SW480 (cell line): ENCODE measurements at places on chromosomes 11 and 22.

- no peak for DNase-seq
These were observed 90.6 kb downstream of the CELSR1 start for GRCh38 chr22:46446799-46447198.

DNA sequence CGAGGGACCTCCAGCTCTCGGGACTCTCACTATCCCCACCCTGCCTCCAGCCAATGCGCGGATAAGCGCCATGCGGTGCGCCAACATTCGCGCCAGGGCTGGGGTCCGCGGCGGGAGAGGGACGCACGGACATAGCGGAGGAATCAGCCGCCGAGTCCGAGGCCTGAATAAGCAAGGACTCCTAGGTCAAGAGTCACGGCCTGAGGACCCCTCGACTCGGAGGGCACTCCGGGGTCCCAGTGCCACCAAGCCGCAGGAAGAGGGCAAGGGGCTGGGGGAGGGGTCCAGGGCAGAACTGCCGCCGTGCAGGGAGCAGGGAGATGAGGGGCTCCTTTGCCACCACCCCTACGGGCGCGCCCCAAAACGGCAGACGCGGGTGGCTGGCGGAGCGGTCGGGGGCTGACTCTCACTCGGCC, 552 bp downstream of the DSCAML1 start:
- DNase-seq = no peak

DNA sequence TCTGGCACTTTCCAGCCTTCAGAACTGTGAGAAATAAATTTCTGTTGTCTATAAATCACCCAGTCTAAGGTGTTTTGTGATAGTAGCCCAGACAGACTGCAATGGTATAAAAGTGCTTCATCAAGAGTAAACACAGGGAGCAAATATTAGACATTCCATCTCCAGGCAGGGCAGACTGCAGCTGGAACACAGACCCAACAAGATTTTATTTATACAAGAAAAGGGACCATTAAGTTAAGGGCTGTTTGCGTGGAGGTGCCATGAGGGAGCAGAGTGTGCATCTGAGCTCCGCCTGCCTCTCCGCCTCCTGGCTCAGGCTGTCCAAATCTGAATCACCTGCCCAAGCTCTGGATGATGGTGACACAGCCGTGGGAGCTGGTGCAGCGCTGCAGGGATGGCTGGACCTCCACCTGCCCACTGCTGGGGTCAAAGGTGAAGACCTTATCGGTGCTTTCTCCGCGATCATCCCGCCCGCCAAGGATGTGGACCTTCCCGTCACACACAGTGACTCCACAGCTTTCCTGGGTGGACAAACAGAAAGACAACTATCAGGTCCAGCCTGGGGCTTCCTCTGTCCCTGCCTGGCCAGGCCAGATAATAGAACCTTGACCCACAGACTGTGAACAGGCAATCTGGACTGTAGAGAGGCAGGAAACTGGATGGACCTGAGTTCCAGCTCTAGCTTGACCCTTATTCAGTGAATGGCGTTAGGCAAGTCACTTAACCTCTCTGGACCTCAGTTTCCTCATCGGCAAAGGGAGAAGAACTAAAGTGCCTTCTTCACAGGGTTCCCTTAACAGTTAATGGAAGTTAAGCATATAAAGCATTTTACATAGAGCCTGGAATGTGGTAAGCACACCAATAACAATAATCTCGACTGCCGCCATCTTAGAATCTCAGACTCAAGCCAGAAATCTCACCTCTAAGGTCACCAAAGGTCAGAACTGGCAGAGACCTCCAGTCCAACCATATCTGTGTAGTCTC, 10.5 kb downstream of the KLHL35 start:
- DNase-seq = no peak

- peak; percentile 12 for DNase-seq
These were observed 541.2 kb upstream of the API5 start for GRCh38 chr11:42770444-42771065.

DNA sequence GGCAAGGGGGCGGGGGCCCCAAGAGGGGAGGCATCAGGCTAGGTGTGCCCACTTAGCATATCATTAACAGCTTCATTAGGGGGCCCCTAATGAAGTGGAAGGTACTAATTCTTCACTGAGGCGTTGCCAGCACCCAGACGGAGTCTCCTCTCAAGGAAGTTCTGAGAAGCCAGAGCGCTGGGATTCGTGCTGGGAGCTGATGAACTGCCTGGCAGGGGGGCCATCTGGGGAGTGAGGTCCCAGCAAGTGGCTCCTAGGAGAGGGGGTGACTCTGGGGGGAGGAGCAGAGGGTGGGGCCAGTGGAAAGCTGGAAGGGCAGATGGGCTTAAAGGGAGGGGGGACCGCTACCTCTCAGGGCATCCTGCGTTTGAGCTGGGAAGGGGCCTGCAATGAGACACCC, 29.8 kb downstream of the DAGLA start:
- no peak for DNase-seq

GRCh38 chr11:65610404-65610803, 3.6 kb downstream of the MAP3K11 start:
- no peak for DNase-seq

DNA sequence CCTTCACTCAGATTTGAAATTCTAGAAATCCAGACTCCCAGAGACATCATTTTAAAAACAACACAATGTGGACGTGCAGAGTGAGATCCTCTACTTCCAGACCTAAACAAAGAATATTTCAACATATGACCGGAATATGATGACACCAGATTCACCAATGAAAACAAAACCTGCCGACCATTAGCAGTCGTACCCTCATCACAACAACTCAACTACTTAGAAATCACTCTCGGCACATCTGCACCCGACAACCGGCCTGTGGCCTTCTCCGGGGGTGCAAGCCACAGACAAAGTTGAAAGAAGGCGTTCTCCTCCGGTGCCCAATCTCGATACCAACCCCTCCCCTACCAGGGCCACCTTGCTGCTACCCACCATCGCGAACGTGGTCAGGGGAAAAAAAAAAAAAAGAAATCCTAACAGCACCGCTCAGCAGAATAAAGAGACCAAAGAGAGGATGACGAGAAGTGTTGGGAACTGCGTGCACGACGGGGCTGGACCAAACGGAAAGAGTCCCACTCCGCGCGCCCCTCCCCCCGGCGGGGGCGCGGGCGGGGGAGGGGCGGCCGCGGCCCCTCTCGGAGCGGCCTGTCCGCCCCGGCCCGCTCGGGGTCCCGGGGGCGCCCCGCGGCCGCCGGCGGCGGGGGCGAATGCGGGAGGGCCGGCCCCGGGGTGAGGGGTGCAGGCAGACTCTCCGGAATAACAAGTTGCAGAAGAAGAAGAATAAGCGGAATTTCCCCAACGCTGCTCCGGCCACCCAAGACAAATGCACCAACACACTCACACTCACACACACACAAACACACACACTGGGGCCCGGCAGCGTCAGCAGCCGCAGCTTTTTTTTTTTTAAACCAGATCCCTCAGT, 1.7 kb downstream of the PHF21A start:
- peak; percentile 78 for DNase-seq

GRCh38 chr11:79321263-79321662, 119.6 kb downstream of the TENM4 start:
- no peak for DNase-seq

- DNase-seq = no peak
These were observed 20.6 kb downstream of the MRGPRG start for GRCh38 chr11:3197878-3198528.

- DNase-seq = no peak
These were observed 15.7 kb upstream of the TH start for GRCh38 chr11:2187280-2187707.

- no peak for DNase-seq
These were observed 158.4 kb downstream of the ATG16L2 start for GRCh38 chr11:72972496-72973128.

- DNase-seq = peak; percentile 73
These were observed 6.5 kb upstream of the APOBEC3H start for GRCh38 chr22:39090426-39091064.

GRCh38 chr11:46391186-46391577, 394 bp downstream of the CHRM4 start:
- DNase-seq = no peak

DNA sequence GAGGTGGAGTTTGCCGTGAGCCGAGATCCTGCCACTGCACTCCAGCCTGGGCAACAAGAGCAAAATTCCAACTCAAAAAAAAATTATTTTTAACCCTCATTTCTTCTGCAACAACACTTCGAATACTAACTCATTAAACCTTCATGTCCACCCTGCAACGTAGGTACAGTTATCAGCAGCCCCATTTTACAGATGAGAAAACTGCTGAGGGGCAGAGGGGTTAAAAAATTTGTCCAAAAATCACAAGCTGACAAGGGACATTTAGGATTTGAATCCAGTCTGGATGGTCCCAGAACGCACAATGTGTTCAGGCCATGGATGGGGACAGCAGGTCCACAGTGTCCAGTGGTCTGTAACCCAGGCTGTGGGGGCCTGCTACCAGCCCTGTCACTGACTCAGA, 29.0 kb downstream of the RHOD start:
- DNase-seq = no peak

GRCh38 chr11:134562941-134563471, 151.0 kb upstream of the B3GAT1 start:
- no peak for DNase-seq

GRCh38 chr11:2415601-2416380, 15.2 kb downstream of the TSSC4 start:
- DNase-seq = no peak

DNA sequence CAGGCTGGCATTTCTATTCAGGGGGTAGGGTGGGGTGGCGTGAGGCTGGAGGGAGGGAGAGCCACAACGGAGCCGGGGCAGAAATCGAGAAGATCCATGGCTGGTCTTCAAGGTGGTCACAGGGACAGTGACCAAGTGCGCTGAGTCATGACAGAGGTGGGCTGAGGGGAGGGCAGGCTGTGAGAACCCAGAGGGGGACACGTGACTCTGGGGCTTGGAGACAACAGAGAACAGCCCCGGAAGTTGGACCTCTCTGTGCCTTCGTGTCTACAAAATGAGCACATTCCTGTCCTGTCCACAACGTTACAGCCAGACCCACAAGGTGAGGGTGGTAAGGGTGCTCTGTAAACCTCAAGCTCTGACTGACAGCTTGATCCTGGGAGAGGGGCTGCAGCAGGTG, 35.1 kb upstream of the ARFGAP3 start:
- no peak for DNase-seq

DNA sequence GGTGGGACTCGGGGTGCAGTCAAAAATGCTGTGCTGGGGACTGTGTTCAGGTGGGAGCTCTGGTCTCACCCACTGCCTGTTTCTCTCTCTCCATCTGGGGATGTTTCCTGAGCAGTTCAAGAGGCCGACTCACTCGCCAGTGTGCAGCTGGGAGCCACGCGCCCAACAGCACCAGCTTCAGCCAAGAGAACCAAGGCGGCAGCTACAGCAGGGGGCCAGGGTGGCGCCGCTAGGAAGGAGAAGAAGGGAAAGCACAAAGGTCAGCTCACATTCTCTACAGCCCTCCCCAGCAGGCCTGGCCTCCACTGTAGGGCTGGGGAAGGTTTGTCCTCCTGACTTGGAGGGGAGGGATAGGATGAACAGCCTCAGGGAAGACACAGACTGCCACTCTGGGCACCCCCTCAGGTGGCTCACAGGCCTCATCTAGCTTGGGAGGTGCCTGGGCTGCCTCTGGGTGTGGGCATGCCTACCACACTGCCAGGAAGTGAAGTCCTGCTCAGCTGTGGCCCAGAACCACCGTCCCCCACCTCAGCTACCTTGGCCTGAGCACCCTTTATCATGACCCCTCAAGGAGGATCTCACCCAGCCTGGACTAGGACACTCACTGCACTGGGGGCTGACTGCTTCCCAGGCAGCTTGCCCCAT, 13.0 kb downstream of the TUB start:
- DNase-seq = no peak

GRCh38 chr22:23816156-23816976, 22.4 kb downstream of the DERL3 start:
- DNase-seq = no peak

DNA sequence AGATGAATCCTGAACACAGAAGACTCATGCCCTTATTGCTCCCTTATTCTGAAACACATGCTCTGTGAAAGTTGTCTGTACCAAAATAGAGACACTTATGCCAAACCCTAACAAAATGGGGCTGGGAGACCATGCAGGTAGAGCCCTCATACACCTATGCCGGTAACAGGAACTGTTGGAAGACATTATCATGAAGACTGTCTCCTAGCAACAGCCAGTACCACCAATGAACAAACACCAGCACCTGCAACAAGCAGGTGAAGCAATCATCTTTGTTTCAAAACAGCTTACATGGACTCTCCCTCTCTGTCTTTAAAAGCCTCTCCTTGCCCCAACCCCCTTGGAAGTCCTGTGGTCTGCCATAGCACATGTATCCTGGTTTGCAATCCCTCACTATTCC, 17.2 kb downstream of the SLC5A4 start:
- DNase-seq = no peak

DNA sequence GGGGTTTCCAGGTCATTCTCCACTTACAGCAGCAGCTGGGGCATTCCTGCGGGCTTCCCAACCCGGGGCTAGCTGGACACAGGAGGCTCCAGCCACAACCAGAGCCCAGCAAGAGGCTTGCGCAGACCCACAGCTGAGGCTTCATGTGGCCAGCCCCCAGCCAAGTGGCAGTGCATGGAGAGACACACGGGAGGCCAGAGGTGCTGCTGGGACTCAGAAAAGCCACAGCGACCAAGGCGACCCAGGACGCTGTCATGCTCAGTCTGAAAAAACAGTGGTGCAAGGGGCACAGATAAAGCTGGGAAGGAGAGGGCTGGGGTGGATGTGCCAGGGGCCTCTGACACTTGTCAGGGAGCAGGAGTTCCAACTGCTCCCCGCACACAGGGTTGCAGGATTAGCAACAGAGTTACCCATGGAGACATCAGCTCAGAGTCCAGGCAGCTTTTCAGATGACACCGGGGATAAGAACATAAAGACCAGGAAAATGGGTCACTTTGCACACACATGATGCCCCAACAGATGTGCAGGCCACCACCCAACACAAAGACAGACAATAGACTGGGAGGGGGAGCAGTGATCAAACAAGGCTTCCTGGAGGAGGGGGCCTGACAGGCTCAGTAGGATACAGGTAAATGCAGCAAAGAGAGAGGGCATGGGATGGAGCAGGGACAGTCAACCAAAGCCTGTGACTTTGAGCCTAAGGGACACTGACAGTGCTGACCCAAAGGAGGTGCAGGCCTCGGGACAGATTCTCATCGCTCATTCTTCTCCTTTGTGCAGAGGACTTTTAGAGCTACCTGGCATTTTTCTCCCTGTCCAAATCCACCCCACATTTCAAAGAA, 6.9 kb upstream of the NEAT1 start:
- no peak for DNase-seq

- peak; percentile 27 for DNase-seq
These were observed 27.7 kb downstream of the SLC36A4 start for GRCh38 chr11:93169950-93170561.

GRCh38 chr22:30634471-30635233, 929 bp upstream of the SLC35E4 start:
- peak; percentile 88 for DNase-seq

DNA sequence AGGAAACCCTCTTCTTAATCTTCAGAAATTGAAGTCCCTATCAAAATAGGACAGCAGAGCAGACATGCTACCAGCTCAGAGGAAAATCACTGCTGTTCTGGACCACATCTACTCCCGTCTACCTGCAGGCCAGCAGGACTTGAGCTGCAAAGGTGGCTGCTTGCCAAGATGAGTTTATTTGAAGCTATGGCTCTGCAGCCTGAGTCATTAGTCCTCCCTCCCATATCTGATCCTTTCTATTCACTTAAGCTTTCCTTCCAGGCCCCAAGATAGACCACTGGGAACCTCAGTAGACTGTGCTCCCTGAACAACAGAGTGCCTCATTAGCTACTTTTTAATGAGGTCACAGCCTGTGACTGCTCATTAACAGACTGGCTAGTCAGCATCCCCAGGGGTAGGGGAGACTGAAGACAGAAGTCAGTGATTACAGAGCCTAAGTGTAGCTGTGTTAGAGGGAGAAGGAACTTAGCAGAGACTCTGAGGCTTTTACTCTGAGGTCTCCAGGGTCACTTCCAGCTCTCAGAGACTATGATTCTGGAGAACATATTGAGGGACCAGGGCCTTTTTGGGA, 6.8 kb upstream of the OR10A2 start:
- peak; percentile 11 for DNase-seq
